Activated CD4-positive, CD25-positive, alpha-beta regulatory T cell (primary cell): ENCODE measurements at places on chromosomes 3 and 15.

- DNase-seq: no peak
These were observed 160.2 kb downstream of the FOXP1 start for GRCh38 chr3:71423151-71423906.

GRCh38 chr3:144499001-144499930 lies 527.6 kb downstream of the DIPK2A start:
- DNase-seq: no peak

GRCh38 chr3:160780245-160780644 lies 24.2 kb downstream of the PPM1L start:
- DNase-seq: no peak

DNA sequence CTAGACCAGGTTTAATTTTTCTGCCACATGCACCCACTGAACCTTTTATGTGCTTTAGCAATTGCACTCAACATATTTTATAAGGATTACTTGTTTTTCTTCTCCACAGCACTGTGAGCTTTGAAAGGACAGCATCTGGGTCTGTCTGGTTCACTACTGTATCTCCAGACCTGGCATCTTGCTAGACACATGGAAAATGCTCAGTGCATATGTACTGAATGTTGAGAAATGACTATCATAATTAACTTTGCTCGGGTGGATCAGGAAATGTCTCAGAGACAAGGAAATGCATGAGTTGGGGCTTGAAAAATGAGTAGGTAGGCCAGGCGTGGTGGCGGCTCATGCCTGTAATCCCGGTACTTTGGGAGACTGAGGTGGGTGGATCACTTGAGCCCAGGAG lies 40.2 kb downstream of the DOCK3 start:
- no peak for DNase-seq

DNA sequence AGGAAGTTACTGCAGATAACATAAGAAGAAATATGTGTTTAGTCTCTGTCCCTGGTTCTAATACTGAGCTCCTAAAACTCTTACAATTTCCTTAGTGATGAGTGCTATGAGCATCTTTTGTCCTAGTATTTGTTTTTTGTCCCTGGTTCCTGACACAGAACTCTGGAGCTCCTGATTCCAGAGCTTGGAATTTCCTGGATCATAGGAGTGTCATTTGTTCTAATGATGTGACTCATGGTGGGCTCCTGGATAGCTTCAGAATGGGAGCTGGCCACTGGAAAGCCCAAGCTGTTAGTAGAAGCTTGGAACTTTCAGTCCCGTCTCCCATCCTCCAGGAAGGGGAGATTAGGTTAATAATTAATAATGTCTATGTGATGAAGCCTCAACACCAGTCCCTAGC lies 98.2 kb downstream of the CNTN6 start:
- no peak for DNase-seq

- no peak for DNase-seq
These were observed 65.7 kb upstream of the DGKG start for GRCh38 chr3:186427627-186428281.

DNA sequence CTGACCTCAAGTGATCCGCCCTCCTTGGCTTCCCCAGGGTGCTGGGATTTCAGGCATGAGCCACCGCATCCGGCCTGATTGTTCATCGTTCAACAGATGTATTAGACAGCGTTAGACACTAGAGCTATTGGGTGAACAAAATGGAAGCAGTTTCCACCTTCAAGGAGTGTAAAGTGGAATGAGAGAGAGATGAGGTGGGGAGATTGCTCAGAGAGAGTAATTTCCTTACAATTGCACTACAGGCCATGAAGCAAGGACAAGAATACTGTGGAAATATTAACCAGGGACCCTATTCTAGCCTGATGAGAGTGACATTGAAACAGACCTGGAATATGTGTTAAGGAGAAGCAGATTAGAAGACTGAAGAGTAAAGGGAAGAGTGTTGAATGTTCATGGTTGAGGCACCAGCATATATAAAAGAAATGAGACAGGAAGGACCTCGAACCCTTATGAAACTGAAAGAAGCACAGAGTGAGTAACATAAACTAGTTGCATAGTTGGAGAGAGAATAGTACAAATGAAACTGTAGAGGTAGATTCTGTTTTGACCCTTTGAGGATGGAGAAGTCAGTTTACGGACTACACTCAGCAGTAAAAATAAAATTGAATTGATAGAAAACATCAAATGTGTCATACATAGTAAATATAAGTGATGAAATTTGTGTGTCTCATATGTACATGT lies 7.2 kb downstream of the RTF1 start:
- no peak for DNase-seq

- no peak for DNase-seq
These were observed at the start of gene MAGI1 for GRCh38 chr3:66038726-66039589. TSS of gene MAGI1 (minus strand) at chr3:66038918. CDS start at chr3:66038308, 610 bp downstream.

- DNase-seq: no peak
These were observed 521.5 kb downstream of the PDCD6IP start for GRCh38 chr3:34319881-34320280.

DNA sequence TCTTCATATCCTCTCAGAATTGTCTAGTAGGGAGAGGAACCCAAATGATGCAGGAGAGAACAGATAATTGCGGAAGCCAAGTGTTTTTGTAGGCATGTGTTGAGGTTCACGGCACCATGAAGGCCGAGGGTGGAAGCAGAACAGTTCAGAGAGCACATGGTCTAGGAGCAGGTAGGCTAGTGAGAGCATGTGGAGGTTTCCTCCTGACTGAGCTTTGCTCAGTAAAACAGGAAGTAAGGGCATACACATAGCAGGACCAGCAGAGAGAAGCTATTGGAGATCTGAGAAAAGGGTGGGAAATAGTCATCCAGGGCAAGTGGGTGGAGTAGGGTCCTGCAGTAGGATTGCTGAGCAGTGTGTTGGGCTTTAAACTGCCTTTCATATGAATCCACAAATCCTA lies 491.1 kb downstream of the FHIT start:
- no peak for DNase-seq

GRCh38 chr3:57164217-57164656 lies 916 bp downstream of the IL17RD start:
- no peak for DNase-seq

- no peak for DNase-seq
These were observed 43.6 kb upstream of the DCBLD2 start for GRCh38 chr3:98945101-98945524.

DNA sequence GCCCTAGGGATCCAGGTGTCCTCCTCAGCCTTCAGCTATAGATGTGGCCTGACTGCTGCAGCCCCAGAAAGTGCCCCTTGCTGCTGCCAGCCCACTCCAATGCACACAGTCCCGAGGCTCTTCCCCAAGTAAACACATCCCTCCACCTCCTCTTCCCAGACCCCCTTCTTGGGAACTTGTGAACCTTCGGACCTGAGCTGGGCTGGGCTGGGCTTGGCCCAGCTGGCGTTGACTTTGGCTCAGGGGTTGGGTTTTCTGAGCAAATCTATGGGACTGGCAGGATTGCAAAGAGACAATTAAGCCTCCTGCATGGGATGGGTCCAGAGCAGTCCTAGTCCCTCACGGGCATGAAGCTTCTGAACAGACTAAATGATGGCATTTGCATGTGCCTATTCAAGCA lies 14.7 kb downstream of the VIPR1 start:
- DNase-seq: no peak

DNA sequence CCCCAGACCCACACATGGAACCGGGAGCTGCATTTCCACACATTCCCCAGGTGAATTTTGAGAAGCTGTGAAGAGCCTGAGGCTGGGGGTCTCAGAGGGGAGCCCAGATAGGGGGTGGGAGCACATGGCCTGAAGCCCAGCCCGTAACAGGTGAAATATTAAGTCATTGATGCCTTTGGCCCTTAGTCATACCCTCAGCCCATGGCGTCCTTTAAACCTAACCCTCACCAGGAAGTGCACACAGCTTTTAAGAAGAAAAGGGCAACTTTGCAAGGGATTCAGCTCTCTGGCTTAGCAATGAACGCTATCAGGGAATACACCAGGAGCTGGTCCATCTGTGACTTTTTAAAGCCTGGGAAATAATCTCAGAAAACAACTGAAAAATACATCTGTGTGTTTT lies 40.6 kb downstream of the WNT7A start:
- DNase-seq: no peak

DNA sequence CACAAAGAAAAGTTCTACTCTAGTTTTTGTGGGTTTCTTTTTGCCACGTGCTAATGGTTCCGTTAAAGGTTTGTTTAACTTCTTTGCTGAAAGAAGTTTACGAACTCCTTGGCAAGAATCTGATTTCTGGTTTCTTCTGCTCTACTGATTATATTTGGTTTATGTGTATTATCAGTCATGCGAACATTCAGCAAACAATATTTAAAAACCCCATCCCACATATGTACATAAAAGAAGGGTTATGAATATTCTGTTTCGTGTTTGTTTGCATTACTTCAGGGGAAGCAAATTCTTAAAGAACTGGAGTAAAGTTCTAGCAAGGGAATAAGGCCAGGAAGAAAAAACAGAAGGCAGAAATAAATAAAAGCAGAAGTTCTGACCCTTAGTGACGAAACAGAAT lies 9.8 kb downstream of the LARS2 start:
- no peak for DNase-seq

- DNase-seq: no peak
These were observed 90.7 kb downstream of the CHRD start for GRCh38 chr3:184470551-184470950.

DNA sequence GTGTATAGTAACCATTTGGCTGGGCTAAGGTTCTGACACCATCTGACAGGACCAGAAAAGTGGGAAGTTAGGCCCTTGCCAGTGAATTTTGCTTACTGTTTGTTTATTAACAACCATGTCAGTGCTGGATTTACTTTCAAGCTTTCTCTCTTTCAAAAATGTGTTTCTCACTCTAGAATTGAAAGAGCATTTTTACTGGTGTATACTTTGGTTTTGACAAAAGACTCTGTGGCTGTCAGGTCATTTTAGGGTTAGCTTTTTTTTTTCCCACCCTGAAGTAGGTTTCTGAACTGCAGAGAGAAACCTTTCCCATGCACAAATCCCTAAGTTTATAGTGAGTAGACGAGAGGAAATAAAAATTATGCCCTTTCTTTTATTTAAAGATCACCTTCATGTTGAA lies 230.0 kb upstream of the TBC1D5 start:
- no peak for DNase-seq

DNA sequence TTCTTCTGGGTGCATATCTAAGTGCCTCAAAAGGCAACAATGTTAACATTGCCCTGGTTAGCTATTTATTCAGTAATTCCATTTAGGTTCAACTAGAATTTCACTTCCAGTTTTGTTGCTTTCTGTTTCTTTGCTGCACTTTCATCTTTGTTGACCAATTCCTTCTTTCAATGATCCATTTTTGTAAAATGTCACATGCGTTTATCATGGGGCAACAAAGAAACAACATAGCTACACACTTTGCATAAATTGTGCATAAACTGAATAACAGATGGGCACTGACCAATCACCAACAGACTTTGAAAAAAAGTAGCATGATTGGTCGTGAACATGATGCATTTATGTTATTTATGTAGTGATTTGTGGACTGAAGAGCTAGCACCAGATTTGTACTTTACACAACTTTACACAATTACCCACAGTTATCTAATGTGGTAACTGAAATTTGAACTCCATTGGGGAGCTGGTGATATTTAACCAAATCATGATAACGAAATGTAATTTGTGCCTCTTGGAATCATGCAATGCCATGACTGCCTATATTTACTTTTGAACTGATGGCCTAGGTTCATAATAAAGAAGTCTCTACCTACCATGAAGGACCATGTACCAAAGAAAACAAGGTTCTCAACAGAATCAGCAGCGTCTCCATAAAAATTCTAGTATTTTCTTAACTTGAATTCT lies 7.1 kb upstream of the CPOX start:
- no peak for DNase-seq

DNA sequence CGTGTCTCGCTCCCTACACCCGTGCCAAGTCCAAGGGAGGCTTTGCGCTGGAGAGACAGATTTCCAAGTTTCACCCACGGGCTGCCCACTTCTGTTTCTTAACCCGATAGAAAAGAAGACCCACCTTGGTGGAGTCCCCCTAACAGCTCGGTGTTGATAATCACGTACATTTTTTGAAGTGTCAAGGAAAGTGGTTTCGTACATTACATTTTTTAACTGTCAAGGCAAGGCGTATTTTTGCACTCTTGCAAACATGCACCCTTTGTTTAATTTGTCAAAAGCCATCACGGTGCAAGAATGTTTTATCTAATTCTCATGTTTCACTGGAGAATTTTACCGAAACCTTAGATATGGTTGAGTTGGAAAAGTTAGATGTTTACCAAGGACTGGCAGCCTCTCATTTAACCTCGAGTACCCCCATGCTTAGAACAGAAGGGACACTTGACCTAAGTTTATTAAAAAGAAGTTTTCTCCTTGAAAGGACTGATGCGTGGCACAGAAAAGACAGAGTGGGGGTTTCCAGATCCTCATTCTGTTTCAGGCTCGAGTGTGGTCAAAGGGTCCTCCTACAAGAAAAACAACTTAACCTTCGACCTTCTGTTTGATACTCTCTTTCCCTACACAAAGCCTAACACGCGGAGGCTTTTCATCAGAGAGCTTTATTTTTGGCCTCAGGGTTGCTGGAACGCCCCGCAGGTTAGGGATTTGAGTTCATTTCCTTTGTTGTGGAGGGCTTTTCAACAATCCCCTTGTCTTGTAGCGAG lies 882 bp downstream of the GXYLT2 start:
- DNase-seq: no peak

GRCh38 chr3:140315955-140316354 lies 361.9 kb upstream of the TRIM42 start:
- DNase-seq: no peak

DNA sequence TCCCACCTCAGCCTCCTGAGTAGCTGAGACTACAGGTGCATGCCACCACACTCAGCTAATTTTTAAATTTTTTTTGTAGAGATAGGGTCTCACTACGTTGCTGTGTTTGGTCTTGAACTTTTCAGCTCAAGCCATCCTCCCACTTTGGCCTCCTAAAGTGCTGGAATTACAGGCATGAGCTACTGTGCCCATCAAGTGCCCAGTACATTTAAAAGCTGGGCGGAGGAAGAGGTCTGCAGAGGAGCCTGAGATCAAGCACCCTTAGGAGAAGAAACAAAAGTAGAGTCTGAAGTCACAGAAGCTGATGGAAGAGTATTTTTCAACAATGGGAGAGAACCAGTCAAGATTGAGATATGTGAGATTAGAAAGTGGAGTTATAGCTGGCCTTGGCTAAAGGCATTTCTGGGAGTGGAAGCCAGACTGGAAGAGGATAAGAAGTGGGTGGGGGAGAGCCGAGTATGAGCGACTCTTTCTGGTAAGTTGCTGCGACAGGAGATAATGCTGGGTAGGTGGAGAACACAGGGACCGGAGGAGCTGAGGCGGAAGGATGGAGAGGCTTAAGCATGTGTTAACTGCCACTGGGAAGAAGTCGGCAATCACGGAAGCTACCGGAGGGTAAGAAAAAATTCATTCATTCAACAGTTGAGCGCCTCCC lies 782 bp upstream of the IREB2 start:
- no peak for DNase-seq

GRCh38 chr3:9897408-9898372 lies 5.0 kb upstream of the IL17RE start:
- DNase-seq: no peak
